ENCODE measurements at places on chromosomes 5 and 9. TPM values are rescaled to one million over a fixed set of nuclear protein-coding genes. Genes with fewer than 3 reads are reported as not detected.

DNA sequence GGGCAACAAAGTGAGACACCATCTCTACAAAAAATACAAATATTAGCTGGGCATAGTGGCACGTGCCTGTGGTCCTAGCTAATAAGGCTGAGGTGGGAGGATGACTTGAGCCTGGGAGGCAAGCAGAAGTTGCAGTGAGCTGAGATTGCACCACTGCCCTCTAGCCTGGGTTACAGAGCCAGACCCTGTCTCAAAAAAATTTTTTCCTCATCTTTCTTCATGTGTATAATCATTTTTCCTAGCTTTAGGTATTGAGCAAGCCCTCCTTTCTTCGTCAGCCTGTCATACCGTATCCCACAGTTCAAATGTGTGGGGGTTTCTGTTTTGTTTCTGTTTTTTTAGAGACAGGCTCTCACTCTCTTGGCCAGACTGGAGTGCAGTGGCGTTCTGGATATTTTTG lies 41.3 kb downstream of the EHMT1 start:
- no peak for DNase-seq

GRCh38 chr9:134895908-134896833 lies 15.6 kb downstream of the FCN2 start:
- DNase-seq, result no peak

DNA sequence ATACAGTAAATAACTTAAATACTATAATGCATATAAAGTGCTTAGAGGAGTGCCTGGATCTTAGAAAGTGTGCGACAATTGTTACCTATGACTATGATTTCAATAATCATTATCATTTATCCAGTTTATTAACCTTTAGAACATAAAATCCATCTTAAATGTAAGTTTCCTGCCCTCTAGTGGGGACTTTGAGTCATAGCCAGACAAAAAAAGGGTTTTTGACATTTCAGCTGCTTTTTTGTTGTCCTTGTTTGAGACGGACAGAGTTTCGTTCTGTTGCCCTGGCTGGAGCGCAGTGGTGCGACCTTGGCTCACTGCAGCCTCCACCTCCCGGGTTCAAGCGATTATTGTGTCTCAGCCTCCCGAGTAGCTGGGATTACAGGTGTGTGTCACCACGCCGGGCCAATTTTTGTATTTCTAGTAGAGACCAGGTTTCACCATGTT lies 9.7 kb upstream of the C9orf152 start:
- DNase-seq, result no peak

DNA sequence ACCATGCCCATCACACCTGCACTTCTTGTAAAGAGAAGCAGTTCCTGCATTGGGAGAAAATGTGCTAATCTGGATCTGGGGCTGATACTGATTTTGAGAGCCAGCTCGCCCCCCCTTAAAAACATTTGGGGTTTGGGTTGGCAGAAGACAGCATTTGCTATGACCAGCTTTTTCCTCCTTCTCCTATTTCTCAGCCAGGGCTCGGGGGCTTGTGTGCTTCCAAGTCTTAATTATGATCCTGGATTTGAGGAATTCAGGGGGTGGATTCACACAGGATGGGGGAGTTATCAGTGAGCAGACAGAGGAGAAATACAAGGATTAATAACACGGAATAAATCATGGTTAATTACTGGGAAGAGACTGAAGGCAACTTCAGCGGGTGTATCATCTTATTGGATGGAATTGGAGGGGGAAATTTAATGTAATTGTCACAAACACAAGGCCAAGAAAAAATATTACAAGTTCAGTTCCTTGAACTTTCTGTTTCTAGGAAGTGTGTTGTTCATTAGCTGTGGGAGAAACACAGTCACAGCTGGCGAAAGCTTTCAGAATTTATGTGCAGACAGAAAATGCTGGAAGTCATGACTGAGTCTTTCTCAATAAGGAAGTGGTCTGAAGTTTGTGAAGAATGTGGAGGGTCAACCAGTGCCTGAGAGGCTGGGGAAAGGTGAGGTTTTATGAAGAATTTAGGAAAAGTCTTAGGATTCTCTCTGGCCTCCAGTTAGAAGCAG lies 15.3 kb downstream of the C9orf152 start:
- no peak for DNase-seq

DNA sequence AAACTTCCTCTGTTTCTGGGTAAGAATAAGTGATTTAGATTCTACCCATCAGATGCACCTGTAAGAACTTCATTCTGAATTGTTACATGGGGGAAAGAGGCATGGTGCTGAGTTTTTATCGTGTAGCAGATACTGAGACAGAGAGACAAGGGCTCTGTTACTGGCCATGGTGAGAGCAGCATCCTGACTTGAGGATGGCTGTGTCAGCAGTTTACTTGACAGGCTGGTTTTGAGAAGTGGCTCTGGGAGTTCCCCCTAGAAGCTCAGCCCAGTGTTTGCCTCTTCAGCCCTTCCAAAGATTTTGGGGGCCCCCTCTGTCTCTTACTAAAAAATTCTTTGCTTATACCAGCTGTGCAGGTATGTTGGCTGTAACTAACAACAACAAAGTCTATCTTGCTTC lies 510.5 kb downstream of the LRRC70 start:
- no peak for DNase-seq

DNA sequence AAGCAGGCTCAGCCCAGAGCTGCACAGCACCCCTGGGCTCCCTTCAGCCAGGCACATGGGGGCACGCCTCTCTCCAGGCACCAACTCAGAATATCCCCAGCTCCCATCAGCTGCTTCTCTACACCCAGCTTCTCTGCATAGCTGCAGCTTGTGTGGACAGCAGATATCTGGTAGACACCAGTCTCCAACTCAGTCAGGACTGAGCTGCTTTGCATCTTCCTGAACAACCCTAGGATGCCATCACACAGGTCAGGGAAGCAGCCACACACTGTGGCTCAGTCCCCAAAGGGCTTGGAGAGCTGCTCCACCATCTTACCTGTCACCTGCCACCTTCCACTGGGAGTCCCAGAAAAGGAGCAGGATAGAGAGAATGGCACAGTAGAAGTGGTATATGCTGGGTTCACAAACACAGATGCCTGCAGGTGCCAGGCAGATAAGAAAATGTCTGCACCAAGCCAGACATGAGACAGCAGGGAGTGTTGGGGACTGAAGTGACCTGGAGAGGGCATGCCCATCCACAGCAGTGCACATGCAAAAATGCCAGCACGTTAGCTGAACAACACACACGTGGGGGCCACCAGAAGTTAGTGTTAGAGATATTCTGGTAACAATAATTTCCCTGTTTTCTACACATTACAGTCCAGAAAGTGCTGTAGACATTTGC lies 42.0 kb downstream of the THBS4 start:
- no peak for DNase-seq

CA9 gene
- polyA plus RNA-seq, result 0.61 TPM

RGS7BP gene
- 7.8 TPM for polyA plus RNA-seq

FAXDC2 gene
- 39.5 TPM for polyA plus RNA-seq
